ENCODE measurements at places on chromosomes 3 and 15. TPM values are rescaled to one million over a fixed set of nuclear protein-coding genes. Genes with fewer than 3 reads are reported as not detected.

LMLN gene
- 18.9 TPM for total RNA-seq

GRCh38 chr3:159854500-159855124 lies 134.0 kb upstream of the IL12A start:
- no peak for DNase-seq

DNA sequence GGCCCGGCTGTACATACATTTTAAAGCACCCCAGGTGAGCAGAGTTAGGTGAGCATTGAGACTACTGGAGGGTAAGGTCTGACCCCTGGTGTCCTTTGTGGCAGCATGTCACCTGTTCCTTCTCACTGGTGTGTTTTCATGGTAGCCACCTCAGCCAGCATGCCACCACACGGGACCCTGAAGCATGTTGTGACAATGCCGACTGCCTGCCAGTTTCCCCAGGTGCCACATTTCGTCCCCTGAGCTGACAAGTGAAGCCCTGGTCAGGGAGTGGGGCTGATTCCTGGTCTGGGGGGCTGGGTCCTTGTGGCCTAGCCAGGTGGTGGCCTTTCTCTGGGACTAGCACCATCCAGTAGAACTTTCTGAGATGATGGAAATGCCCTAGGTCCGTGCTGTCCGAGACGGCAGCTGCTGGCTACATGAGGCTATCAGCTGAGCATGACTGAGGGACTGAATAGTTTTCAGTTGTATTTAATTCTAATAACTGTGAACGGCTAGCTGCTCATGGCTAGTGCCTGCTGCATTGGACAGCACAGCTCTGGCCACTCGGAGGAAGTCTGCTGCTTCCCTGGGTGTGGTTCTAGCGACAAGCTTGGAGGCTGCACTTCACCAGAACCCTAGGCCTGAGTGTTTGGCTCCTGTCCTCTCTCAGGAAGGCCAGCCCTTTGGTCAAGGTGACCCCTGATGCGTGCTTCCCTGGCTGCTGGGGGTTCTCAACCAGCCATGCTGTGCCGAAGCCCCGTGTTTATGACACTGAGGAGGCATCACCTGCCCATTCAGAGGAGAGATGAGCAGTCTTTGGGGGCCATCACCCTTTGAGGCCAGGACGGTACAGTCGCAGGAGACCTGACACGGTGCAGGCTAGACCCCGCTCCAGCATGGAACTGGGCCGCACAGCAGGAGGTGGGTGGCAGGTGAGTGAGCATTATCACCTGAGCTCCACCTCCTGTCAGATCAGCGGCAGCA lies 3.9 kb downstream of the C3orf22 start:
- DNase-seq, result peak; percentile 70

- no peak for DNase-seq
Measured at GRCh38 chr3:109188741-109189140, 52.2 kb downstream of the C3orf85 start.

- DNase-seq, result no peak
Measured at GRCh38 chr3:158431829-158432228, 139.2 kb upstream of the MLF1 start.

DNA sequence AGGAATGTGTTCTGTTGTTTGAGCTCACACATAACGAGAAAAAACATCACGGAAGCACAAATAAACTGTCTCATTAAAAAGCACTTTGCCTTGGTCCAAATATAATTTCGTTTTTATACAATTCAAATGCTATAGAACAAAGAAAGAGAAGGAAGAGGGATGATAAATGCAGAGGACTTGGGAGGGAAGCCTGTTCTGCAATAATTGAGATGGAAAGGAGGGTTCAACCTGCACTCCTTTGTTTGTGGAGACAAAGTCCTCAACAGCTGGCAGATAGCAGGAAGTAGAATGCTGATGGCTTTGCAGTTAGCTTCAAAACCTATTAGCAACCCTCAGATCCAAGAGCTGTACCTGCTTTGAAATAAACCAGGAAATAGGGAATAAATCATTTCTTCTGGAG lies 1010.8 kb downstream of the FHIT start:
- no peak for DNase-seq

DNA sequence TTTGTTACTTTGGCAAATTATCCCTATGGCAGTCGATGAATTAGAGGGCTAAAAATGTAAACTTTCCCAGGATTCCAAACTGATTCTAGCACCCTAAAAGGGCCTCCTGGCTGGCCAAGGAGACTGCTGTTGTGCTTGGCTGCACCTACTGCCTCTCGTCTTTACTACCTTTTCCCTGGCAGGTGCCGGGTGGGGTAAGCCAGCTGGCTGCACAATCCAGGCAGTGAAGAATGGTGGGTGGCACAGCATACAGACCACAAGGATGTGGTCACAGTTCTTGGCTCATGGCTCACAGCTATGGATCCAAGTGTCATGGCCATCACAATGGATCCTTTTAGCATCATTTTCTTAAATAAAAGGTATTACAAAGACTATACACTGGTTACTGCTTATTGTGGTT lies 20.7 kb upstream of the SLC25A26 start:
- no peak for DNase-seq

GRCh38 chr15:40940296-40940801 lies 11.2 kb downstream of the DLL4 start:
- no peak for DNase-seq

DNA sequence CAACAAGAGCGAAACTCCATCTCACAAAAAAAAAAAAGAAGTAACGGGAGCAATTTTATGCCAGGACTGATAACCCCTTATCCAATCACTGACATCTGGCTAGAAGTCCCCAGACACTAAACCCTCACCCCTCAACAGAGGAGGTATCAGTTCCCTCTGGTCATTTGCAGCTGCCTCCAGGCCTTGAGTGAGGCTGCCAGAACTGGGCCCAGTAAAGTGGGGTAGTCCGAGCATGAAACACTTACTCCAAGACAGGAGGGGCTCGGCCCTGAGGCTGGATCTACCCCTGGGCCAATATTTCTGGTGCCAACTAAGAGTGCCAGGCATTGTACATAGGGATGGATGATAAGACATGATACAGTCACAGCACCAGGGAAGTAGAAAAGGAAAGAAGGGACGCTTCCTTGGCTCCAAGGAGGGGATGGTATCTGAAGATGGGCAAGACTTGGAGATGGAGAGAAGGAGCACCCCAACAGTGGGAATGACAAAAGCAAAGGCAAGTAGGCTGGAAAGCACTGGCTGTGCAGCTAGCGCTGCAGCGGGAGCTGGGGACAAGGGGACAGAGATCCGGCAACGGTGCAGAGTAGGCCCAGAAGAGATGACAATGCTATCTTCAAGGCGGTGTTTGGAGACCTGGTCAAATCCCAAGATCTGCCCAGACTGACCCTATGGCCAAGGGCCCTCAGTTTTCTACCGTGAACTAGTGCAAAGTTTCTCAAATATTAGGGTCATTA lies 2.2 kb downstream of the XXYLT1 start:
- no peak for DNase-seq

DNA sequence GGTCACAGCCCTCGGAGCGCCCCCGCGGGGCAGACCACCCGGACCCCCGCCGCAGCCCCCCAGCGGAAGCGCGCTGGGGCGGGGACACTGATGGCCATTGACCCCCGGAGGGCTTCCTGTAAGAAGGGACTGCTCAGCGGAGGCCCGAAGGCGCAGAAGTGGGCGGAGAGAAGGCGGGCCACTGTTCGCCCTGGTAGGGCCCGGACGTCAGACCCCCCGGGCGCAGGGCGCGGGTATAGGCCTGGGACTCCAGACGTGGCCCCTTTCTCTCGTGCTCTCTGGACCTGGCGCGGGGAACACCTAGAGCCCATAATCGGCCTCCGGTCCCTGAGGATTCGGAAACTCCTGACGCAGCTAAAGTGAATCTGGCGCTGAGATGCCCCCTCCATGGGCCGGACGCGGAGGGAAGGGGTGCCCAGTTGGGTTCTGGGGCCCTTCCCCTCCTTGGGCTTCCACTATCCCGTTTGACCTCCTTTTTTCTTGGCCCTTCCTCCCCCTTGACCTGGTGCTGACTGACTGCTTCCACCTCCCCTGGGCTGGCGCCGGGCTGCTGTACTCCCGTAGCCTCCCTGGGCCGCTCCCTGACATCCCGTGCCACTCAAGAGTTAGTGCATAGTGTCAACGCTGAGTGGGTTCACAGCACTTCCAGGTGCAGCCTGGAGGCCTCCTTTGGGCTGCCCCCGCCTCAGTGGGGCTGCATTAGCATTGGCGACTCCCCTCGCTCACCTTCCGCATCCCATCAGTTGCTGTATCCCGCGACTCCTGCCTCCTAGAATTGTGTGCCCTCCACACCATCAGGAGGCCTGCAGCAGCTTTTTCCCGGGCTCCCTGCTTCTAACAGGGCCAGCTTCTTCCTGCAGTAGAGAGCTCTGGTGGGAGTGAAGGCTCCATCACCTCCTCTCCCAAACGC lies 694 bp downstream of the ABTB1 start:
- DNase-seq, result no peak

- DNase-seq, result peak; percentile 42
Measured at GRCh38 chr3:126019683-126020082, 50.7 kb downstream of the ROPN1B start.
